Stimulated activated CD4-positive, alpha-beta T cell treated with anti-CD3 and anti-CD28 coated beads, TNF-alpha, amount 100 ng/mL, for 1 hour (primary cell): ENCODE measurements at places on chromosomes 1 and 21.

DNA sequence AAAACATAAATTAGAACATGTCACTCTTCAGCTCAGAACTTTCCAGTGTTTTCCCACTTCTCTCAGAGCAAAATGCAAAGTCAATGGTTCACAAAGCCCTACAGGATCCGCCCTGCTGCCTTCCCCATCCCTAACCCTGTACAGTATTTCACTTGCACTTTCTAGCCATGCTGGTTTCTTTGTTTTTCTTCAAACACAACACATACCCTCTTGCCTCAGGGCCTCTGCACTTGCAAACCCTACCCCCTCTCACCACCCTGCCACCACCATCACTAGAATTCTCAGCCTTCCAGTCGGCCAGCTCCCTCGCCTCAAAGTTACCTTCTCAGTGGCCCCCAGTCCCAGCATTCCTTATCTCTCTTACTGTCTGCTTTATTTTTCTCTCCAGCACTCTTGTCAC, 17.6 kb downstream of the TEX35 start:
- DNase-seq = no peak

DNA sequence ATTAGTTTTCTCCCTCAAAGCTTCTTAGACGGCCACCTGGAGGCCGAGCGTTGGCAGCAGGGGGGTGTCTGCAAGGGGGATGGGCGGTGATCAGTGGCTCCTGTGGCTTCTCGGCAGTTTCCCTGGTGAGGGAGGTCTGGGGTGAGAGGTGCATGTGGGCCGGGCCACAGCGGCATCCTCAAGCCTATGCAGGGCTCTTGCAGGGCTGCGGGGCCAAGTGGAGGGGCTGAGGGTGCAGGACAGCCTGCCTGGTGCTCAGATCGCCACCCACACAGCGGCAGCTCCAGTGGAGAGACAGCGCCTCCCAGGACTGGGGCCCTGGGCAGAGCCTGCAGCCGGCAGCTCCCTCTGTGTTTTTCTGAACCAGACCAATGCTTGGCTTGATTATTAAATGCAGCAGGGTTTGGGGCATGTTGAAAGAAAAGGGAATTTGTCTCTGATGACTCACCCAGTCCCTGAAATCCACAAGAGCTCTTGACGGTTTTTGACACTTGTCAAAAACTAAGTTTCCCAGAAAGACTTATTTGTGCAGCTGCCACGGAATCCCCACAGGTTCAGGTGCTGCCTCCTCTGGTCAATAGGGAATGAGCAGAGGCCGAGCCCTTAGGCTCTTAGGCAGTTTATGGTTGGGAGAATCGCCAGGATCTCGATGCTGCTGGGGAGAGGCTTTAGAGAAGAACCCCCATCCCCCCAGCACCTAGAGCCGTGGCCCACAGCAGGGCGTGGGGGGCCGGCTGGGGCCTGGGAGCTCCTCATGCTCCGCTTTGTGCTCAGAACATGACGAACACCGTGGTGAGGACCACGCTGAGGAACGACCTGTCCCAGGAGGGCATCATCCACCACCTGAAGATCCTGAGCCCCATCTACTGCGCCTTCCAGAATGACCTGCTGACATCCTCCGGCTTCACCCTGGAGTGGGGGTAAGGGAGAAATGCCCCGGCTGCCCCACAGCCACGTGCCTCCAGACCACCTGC, 54.7 kb downstream of the UMODL1 start:
- DNase-seq = no peak

DNA sequence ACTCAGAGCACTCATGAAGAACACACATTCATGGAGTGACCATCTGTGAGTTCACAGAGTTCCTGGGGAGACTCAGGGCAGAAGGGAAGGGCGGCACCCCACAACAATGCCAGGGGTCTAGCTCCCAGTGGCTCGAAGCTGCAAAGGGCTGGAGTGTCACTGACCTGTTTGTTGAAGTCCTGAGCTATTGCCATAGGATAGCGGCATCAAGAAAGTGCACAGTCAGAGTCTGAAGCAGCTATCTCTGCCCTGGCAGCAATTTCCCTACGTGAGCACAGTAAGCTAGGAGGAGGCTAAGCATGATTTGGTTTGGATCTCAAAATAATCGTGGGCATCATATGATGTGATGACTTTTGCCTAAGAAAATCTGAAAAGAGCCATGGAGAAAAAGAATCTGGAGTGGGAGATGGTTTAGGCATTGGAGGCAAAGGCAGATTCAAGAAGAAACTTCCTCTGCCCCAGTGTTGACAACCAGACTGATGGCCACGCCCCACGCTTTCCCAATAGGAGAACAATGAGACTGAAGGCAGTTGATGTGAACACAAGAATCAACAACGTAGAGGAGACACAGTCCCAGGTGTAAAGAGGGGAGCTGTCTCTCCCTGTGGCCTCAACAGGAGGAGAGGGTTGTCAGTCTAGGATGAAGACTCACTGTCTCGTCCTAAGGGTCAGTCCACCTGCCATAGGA, 100.0 kb upstream of the SLC25A33 start:
- no peak for DNase-seq

- DNase-seq = no peak
Measured at GRCh38 chr1:167601442-167602383, 28.3 kb upstream of the RCSD1 start.

- no peak for DNase-seq
Measured at GRCh38 chr1:198099755-198100154, 57.0 kb upstream of the NEK7 start.

DNA sequence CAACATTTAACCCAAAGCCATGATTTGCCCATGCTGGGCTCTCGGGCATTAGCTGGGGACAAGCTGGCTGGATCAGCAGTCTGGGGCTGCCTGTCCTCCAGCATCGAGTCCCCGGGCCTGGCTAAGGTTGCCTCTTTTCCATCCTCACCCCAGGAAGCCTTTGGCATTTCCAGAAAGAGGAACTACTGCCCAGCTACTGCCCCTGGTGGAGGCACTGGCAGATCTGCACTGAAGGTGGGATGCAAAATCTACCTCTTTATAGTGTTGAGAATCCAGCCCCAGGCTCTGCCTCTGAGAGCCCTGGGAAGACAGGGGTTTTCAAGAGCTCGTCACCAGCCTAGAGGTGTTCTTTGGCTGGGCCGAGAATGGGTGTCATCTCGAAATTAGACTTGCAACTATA, 635.9 kb downstream of the MATN1 start:
- DNase-seq = no peak

- DNase-seq = peak; percentile 20
Measured at GRCh38 chr21:29376556-29376955, 77.8 kb downstream of the BACH1 start.

DNA sequence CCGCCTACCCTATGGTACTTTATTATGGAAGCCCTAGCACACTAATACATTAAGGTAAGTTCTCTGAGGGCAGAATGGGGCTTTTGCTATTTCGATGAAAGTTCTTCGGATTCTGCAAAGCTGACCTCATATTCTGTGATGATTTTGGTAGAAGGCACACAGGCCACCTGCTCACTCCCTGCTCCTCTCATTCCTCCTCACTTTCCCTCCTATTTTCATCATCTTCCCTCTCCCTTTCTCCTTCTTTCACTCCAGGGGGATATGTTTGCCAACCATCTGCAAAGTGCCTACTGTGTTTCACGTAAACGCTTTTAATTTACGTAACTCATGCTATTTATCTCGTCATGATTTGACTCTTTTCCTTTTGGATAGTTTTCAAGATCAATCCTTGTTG, 45.0 kb upstream of the ETS2 start:
- DNase-seq = no peak

DNA sequence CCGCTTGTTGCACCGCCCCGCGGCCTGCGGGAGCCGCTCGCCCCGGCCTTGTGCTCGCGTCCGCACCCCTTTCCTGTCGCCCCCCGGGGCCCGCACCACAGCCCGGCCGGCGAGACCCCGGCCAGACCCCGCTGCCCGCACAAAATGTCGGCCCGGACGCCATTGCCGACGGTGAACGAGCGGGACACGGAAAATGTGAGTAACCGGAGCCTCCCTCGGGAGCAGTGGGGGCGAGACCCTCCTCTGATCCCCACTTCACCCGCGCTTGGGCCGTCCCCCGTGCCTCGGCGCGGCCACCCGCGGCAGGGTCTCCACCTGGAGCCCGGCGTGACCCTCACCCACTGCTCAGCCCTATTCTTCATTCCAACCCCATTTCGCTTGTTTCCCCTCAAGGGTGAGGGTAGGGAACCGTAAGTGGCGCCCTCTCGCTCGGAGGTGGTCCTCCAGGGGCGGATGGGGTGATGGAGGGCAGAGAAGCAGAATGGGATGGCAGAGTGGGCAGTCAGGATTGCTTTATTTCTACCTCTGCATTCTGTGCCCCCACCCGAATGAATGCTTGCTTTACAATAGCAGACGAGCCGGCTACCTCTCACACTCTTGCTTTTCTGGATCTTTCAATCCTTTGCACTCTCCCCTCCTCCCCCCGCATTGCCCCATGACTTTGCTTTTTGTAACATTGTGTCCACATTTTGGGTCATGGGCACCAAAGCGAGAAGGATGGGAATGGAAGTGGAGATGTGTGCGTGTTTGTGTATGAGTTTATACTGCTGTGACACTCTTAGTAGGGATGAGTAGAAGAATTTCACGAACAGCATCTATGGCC, 954 bp downstream of the MARK1 start:
- no peak for DNase-seq

DNA sequence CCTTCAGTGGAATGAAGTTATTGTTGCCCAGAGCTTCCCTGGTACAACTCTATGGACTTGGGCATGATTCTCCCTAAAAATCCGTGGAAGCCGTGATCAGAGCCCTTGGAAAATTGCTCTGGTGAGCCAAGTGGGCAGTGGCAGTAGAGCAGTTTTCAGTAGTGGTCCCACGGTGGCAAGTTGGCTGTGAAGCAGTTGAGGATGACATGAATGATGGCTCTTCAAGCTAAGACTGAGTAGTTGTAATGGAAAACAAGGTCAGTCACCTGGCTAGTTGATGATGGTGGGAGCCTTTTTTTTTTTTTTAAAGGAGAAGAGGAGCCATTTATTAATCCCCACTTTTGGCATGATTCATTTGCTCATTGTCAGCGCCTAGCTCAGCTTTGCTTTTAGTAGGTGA, 36.2 kb downstream of the PBX1 start:
- no peak for DNase-seq

- no peak for DNase-seq
Measured at GRCh38 chr1:58401991-58402390, 144.5 kb downstream of the OMA1 start.

DNA sequence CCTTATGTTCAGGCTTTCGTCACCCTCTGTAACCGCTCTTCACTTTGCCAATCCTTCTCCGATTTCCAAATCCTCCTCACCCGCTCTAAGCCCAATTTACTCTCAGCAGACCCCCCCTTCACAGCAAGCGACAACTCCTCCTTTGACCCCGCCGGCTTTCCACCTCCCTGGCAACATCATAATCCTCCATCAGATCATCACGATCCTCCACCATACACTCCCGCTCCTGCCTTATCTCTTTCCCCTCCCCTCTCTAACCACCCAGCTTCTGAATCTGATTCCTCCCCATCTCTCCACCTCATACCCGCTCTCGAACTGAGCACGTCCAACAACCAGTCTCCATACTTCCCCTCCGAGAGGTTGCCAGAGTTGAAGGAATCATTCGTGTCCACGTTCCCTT, 7.5 kb upstream of the EVA1B start:
- no peak for DNase-seq

GRCh38 chr1:62407398-62408009, 29.3 kb upstream of the USP1 start:
- no peak for DNase-seq

DNA sequence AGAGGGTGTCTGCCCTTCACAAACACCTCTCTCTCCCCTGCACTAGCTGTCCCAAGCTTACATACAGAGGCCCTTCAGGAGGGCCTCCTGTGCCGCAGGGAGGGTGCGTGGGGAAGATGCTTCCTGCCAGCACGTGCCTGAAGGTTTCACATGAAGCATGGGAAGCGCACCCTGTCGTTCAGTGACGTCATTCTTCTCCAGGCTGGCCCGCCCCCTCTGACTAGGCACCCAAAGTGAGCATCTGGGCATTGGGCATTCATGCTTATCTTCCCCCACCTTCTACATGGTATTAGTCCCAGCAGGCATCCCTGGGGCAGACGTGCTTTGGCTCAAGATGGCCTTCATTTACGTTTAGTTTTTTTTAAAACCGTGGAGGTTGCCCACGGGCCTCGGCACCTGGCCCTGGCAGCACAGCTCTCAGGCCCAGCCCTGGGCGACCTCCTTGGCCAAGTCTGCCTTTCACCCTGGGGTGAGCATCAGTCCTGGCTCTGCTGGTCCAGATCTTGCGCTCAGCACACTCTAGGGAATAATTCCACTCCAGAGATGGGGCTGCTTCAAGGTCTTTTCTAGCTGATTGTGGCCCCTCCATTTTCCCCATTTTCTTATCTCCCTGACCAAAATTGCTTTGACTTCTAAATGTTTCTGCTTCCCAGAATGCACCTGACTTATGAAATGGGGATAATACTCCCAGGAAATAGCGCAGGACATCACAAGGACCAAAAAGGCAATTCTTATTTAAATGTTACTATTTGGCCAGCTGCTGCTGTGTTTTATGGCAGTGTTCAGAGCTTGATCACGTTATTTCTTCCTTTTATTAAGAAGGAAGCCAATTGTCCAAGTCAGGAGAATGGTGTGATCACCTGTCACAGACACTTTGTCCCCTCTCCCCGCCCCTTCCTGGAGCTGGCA, 6.1 kb downstream of the NPPA start:
- no peak for DNase-seq

- no peak for DNase-seq
Measured at GRCh38 chr21:19123053-19123452, 719.5 kb upstream of the TMPRSS15 start.

DNA sequence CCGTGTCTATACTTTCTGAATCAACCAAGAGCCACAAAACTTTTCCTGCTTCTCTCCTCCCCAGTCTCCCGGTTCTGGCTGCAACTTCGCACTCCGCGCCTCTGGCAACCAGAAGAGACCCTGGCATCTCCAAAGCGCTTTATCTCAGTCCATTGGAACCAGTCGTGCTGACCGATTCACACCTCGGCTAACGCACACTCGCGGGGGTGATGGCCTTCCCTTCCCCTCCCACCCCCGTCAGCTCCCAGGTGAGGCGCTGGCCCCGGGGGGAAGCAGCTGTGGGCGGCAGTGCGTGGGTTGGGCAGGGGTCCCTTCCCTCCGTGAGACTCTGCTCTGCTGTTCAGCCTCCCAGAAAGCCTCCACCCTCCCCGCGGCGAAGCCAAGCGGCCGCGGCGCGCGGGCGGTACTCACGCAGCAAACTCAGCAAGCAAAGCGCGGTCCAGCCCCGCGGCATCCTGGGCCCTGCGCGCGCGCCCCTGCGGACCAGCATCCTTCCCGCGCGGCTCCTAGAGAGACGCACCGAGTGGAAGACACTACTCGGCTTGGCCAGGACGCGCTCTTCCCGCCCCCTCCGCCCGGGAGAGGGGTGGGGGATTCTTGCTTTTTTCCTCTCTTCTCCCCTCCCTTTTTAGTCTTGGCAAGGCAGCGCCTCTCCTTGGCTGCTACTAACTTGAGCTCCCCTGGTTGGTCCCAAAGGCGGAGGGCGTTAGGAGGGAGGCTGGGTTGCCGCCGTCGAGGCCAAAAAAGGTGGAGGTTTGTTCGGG, at the start of gene CD34:
Gene CD34 (minus strand): TSS at position 535 of the 764 bp plus-strand sequence. CDS start 45 bp downstream, at position 490.
- DNase-seq = no peak
